ENCODE measurements at places on chromosomes 2 and 18. TPM values are rescaled to one million over a fixed set of nuclear protein-coding genes. Genes with fewer than 3 reads are reported as not detected.

Gene ANKRD29
- total RNA-seq, result 15.0 TPM

Gene MOGAT1
- not detected for total RNA-seq

Gene SIGLEC15
- 0.26 TPM for total RNA-seq

Gene NT5C1B
- not detected for total RNA-seq

Gene EVX2
- total RNA-seq, result not detected

Gene CCDC141
- not detected for total RNA-seq

Gene RIF1
- 25.3 TPM for total RNA-seq

Gene RND3
- total RNA-seq, result 217 TPM

Gene ZC3H6
- total RNA-seq, result 5.6 TPM

Gene PLCL1
- under 0.01 TPM for total RNA-seq

Gene AOX1
- total RNA-seq, result 15.7 TPM

Gene TUBA3E
- not detected for total RNA-seq

Data from bronchial epithelial cell (primary cell).